ENCODE measurements at places on chromosomes 7 and 10.

DNA sequence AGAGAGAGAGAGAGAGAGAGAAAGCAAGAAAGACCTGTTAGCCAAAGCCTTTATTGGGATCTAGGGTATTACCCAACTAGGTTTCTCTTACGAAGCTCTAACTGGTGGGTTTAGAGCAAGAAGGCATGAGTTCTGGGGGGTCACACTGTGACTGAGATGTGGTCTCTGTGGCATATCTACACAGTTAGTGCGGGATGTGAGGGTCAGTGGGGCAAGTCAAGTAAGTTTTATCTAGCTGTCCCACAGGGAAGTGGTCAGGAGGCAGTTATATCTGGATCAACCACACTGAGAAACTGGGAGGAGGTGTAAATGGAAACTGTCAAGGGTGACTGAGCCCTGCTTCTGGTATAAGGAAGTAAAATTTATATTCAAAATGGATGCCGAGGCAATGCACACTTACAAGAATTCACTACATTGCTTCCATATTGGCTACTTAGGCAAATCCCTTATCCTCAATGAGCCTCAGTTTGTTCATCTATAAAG lies 331.6 kb upstream of the HPS1 start:
- no peak for DNase-seq

- DNase-seq, result no peak
Measured at GRCh38 chr10:133276435-133277201, at the start of gene ADAM8. Gene ADAM8, minus strand, starts transcription at chr10:133276868. Its CDS starts 51 bp downstream, at chr10:133276817.

GRCh38 chr10:109978481-109978880 lies 29.3 kb upstream of the ADD3 start:
- peak; percentile 12 for DNase-seq

GRCh38 chr7:84548366-84549365 lies 354.1 kb upstream of the SEMA3A start:
- no peak for DNase-seq

DNA sequence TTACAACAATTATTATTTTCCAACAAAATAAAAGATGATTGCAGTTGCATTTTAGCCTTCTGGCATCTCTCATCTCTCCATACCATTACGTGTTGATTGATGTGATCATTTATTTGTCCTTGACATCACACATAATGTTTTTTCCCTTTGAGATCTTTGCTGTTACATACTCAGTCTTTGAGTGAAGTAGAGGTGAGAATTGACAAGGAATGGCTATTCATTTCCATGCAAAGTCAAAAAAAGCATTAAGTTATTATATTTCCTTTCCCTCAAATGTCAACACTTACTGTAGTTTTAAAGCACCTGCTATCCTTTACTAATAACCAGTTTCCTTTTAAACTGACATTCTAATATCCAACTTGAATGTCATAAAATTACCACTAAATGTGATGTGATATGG lies 33.6 kb downstream of the DYNC1I1 start:
- DNase-seq, result no peak

- DNase-seq, result no peak
Measured at GRCh38 chr7:91533996-91534395, 269.8 kb downstream of the FZD1 start.

DNA sequence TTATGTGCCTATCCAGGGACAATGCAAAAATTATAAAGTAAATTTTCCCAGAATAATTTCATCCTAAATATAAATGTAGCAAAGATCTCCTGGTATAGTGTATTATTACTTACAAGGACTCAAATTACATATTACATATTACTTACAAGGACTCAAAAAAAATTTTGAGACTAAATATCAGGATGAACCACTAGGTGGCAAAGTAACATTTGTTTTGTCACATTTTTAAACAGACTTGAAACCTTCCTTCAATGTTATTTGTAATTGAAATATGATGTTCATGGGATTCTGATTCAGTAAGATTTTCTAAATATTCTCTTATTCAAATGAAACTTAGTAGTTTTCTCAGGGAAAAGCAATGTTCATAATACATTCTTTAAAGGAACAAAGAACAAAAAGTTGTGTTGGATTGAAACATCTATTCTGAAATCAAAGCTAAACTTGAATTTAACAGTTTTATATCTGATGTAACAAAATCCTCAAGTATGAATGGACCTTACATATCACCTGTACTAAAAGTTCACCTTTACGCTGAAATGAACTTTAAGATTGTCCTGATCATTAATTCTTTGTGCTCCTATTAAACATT lies 74.3 kb upstream of the GNAI1 start:
- no peak for DNase-seq

DNA sequence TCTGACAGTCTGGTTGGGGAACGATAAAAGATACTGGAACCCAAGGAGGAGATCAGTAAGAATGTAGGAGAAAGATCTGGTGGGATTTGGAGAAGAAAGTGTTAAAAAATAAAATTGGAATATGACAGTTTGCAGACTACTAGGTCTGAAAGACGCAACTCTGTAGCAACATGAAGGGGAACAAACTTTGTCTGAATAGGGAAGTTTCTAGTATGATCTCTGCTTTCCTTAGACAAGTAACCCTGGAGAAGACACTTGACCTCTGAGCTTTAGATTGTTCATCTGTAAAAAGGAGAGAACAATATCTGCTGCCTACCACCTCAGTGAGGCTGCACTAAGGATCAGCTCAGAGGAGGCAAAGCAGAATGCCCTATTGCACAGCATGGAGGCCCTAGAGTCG lies 3.0 kb upstream of the PRSS1 start:
- DNase-seq, result no peak

GRCh38 chr10:118735294-118735693 lies 19.5 kb downstream of the CACUL1 start:
- no peak for DNase-seq

DNA sequence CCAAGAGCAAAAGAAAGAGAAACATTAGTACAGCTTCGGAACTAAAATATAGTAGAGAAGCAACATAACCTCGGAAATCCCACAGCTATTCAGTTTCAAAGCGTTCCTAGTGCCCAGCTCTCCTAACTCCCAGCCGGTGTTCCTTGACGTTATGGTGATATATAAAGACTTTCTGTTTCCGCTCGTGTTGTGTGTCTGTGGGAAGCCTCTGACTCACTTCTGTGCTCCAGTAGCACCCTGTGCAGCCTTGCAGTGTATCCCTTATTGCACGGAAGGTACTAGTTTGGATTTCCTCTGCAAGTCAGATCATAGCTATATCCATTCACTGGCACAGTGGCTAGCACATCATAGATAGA lies 535 bp downstream of the ASAH2B start:
- DNase-seq, result no peak
